NB4 (cell line): ENCODE measurements at places on chromosomes 16 and 17.

DNA sequence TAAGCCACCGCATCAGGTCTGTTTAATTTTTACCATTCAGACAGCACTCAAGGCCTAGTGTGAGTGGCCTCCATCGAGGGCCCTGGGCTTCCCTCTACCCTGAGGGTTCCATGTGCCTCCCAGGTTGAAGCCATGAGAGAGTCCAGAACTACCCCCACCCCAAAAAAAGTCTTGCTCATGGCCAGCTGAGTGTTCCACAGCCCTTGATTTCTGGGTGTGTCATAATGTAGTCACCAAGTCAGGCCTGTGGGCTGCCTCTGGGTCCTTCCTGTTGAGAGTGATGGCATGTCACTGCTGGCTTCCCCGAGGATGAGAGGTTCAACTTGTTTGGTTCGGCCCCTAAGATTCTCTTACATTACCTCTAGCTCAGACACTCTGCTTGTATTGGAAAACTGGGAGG lies 100.6 kb downstream of the PITPNC1 start:
- no peak for DNase-seq

DNA sequence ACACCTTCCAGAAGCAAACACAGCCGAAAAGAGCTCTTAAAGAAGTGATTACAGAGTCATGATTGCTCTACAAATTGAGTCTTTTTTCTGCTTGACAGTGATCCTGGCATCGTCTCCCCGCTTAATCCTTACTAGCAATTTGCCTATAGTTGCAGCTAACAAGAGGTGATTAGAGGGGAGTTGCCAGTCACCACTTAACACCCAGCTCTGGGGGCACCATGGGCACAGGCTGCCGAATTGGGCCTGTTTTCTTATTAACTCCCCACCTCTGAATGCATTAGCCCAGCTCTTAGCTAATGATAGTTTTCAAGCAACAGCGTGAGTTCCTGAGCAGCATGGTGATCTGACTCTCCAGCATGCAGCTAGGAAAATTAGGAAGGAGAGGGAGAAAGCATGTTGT lies 93.5 kb downstream of the RBFOX1 start:
- no peak for DNase-seq

DNA sequence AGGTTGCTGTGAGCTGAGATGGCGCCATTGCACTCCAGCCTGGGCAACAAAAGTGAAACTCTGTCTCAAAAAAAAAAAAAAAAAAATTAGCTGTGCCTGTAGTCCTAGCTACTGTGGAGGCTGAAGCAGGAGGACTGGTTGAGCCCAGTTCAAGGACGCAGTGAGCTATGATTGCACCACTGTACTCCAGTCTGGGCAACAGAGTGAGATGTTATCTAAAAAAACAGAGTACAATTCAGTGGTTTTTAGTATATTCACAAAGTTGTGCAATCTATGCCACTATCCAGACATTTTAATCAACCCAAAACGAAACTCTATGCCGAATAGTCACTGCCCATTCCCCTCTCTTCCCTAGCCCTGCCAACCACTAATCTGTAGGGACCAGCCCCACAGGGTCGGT lies 25.1 kb downstream of the C16orf54 start:
- peak; percentile 91 for DNase-seq

GRCh38 chr17:59223813-59224212 lies 3.5 kb downstream of the GDPD1 start:
- DNase-seq, result no peak

DNA sequence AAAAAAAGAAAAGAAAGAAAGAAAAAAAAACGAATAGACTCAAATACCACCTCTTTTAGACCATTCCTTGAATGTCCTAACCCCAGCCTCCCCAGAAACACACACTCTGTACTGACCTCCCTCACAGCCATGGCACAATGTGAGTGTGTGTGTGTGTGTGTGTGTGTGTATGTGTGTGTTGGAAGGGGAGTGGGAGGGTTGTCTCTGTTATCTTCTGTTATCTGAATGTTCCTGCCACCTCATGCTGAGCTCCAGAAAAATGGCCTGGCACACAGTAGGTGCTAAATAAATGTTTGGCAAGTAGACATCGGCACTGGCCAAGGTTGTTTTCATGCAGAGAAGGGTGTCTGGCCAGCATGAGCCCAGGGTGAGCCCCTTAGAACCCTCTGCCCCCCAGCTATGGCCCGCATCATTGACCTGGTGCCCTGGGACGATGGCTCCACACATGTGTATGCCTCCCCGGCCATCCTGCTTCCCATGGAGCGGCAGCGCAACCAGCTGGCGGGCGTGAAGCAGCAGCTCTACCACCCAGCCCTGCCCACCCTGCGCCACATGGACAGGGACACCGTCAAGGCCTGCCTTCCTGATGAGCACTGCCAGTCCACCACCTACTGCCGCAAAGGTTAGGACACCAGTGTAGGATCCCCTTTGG lies 6.6 kb upstream of the CNGB1 start:
- DNase-seq, result peak; percentile 39

DNA sequence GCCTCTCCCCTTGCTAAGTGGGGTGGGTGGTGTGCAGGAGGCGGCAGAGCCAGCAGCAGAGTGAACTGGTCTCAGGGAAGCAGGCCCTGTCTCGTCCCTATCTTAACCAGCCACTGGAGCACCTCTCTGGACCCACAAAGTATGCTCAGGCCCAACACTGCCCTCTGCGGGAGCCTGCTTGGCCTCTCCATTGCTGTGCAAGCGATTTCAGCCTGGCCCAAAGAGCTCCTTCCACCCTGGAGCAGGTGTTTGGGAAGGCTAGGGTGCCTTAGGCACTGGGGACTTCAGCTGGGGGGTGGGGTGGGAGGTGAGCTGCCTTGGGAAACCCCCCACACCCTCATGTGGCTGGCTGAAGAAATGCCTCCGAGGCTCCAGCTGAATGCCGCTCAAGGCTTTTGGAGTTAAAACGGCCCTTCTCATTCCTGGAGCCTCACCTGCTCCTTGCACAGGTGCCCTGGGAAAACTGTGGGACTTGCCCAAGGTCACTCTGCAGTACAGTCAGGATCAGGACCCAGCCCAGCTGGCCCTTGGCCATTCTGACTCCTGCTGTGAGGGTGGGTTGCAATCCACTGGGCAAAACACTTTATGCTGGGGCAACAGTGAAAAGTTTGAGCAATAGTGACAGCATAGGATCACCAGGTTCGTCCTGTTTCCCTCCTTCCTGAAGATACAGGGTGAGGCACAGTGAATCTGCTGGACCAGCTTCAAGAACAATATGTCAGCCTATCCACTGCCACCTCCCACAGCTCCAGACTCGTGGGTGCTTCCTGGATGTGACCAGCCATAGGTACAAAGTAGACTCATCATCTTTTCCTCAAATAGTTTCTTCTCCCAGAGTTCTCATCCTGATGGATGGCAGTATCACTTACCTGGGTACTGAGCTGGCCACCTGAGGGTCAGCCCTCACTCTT lies 5.9 kb upstream of the UBE2O start:
- peak; percentile 30 for DNase-seq
